MG63 (cell line): ENCODE measurements at places on chromosomes 16 and 17.

- DNase-seq = peak; percentile 75
Observed at GRCh38 chr17:50872710-50873424, 6.7 kb upstream of the TOB1 start.

DNA sequence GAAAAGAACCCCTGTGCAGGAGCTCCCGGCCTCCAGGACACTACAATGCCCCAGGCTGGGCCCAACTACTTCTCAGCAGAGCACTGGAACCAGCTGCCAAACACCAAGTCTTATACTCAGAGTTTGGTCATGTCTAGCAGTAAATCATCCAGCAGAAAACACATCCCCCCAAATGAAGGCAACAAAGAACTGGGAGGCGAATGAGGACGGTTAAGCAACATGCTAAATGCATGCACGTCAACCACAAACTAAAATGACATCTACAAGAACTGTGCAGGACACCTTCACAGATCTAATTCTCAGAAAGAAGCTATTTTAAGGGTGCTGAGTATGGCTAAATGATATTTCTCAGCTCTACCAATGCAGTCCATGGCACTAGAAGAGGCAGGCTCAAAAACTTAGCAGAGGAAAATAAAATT lies 7.6 kb upstream of the IRX5 start:
- no peak for DNase-seq

- DNase-seq = no peak
Observed at GRCh38 chr17:6099492-6099891, 29.3 kb downstream of the WSCD1 start.

GRCh38 chr17:60481604-60482003 lies 44.4 kb downstream of the APPBP2 start:
- DNase-seq = no peak

DNA sequence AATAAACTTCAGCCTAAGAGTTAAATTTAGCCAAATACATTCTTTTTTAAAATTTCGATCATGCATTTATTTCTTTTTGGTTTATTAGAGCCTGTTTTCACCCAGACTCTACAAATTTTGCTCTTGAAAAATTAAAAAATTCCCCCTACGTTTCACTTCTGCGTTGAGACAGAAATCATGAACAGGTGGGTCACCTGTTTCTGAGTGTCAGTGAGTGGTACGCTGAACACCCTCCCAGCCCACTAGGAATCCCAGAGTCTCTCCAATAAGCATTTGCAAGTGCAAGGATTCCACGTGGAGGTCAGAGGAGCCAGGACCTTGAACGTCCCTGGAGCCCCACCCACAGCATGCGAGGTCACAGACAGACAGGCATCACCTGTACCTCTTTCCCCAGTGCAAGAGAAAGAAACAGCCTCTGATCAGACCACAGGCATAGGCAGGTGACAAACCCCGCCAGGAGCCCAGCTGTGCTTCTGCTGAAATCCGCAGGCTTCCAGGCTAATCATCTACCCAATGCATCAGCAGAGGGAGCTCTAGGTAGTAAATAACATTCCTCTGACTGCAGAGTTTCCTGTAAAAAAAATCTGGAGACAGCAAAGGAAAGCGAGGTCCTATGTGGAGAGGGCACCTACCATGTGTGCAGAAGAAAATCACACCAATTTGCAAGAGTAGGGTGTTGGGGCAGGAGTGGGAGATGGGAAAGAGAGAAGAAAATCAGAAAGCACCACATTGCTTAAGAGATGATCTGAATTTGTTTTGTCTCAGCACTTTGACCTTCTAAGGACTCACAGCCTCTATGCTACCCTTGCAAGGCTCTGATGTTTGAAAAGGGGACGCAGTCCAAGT lies 5.9 kb upstream of the XYLT1 start:
- peak; percentile 55 for DNase-seq

DNA sequence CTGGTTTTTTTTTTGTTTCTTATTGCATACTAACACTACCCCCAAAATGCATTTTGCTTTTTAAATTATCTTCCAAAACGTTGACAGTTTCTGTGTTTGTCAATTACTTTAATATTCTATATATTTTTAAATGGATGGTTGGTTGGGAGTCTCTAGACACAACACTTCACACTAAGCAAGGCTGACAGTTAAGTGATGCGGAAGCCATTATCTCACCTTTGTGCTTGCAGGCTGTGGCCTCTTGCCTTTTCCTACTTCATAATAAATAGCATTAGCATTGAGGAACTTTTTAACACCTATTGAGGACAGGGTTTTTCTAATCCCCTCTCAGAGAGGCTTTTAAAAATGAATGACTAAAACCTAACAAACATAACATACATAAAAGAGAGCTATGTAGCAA lies 280.8 kb upstream of the TBX2 start:
- no peak for DNase-seq

GRCh38 chr16:48188449-48189102 lies 32.8 kb upstream of the ABCC12 start:
- no peak for DNase-seq

DNA sequence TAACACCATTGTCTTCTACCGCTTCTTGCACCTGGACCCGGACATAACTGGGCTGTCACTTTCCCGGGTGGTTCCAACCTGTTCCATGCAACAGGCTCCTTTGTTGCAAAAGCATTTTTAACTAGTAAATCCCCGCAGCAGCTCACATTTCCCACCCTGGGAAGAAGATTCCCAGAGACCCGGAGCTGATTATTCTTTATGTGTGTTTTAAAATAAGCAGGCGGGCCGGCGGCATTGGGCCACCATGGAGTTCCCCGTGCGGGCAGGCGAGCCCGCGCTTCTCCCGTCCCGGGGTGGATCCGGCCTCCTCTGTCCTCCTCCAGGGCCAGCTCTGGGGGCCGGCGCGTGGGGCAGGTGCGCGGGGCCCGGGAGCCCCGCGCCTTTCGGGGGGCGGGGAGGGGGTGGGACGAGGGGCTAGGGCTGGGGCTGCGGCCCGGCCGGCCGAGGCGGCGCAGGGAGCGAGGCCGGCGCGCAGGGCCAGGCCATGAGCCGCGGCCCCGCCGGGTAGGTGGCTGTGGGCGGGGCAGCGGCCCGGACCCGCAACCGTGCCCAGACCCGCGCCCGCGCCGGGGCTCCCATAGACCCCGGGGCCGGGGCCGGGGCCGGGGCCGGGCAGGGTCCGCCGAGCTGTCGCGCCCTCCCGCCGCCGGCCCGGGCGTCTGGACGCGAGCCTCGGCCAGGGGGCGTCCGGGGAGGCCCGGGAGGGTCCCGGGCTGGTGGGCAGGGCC lies 1.7 kb downstream of the CRAMP1 start:
- peak; percentile 12 for DNase-seq

GRCh38 chr16:72467157-72467759 lies 295.3 kb upstream of the PMFBP1 start:
- DNase-seq = no peak

DNA sequence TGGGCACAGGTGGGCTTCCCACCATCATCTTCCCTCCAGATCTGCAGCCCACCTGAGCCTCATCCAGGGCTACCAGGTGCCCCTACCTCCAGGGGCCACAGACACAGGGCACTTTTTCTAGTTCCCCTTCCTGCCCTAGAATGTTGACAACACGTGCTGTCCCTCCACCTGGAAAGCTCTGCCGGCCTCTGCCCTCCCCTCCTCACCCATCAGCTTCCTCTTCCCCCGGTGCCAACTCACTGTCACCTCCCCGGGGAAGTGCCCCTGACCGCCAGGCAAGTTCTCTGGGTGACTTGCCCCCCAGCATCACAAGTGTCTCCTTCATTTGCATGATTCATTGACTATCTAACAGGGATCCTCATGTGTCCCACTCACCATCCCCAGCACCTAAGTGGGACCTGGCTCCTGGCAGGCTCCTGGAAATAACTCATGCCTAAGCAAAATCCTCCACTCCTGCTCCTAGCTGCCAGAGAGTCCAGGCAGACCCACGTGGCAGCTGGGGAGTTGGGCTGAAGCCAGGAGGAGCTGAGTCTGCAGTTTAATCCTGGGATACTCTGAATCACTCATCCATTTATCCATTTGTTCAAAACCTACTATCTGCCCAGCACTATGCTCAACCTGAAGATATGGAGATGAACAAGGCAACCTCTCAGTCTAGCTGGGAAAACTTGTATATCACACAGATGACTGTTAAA lies 304.4 kb downstream of the FOXL1 start:
- DNase-seq = peak; percentile 99

DNA sequence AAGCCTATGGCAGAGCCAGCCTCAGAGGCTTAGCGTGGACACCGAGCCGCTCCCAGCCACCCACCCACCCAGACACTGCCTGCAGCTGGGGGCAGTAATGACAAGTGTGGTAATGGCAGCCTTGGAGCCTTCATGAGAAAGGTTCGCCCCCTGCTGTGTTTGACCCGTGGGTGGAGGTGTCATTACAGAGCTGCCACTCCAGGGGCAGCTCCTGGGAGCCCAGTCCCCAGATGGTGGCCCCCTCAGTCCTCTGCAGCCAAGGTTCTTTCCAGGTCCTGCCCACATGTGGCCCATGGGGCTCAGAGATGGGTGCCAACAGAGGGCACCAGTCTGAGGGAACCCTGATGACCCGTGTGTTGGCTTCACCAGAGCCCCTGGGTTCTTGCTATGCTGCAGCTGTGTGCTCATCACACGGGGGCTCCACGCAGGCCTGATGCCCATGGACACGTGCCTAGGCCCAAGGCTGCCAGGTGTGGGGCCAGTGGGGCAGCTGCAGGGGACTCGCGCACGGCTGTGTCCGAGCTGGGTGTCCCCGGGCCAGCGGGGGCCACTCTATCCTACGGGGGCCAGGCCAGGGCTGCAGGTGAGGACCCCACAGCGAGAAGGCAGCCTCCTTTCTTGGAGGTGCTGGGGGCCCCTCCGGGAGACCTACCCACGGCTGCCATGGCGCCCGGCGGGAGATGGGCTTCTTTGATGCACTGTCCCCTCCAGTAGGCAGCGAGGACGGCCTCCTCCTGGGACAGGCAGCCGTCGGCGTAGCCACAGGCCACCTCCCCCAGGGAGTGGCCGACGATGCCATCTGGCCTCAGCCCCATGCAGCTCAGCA lies 8.1 kb downstream of the FASN start:
- no peak for DNase-seq

GRCh38 chr16:27768651-27769272 lies 218.8 kb downstream of the KATNIP start:
- no peak for DNase-seq

DNA sequence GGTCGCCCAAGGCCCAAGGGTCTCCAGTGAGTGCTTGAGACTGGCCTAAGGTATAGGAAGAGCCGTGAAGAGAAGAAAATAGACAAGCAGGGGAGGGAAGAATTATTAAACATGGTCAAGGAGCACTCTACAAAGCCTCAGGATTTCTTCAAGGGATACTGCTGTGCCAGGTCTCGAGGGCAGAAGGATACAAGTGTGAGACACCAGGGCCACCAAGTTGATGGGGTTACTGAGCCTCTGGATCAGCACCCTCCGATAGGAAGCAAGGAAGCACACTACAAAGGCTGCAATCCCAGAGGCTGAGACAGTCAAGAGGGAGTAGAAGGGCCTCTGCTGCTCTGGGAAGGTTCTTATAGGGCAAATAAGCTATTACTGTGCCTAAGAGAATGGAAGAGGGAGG lies 6.5 kb downstream of the SUPT4H1 start:
- DNase-seq = no peak

DNA sequence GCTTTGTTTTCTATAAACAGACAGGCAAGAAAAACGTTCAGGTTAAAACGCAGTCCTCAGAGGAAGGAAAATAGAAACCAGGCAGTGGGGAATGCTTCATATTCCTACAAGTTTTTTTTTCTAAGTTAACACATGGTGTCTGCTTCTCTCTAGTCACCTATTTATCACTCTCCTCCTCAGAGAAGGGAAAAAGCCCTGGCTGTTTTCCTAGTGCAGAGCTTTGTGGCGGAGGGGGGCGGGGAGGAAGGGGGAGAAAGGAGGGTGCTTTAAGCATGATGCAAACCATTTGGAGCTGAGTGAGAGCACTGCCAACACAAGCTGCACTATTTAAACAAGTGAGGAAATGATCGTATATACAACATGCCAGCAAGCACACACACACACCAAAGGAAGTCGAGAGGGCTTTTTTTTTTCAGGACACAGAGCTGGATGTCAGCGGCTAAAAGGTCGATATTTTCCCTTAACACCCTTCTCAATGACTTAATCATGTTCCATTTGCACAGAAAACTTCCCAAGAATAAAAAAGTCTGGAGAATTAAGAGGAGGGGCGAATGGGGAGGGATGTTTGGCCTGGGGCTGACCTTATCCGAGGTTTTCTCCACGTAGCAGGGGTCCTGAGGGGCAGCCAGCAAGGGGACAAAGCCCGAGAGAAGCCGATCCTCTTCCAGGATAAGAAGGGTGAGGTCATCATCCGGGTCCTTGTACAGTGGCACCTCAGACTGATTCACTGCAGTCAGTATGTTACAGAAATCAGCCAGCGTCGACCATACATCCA lies 117.4 kb downstream of the HIC1 start:
- peak; percentile 87 for DNase-seq

- no peak for DNase-seq
Observed at GRCh38 chr17:71658996-71659395, 461.8 kb upstream of the SOX9 start.

- DNase-seq = no peak
Observed at GRCh38 chr16:30458561-30459394, 13.1 kb upstream of the SEPHS2 start.

DNA sequence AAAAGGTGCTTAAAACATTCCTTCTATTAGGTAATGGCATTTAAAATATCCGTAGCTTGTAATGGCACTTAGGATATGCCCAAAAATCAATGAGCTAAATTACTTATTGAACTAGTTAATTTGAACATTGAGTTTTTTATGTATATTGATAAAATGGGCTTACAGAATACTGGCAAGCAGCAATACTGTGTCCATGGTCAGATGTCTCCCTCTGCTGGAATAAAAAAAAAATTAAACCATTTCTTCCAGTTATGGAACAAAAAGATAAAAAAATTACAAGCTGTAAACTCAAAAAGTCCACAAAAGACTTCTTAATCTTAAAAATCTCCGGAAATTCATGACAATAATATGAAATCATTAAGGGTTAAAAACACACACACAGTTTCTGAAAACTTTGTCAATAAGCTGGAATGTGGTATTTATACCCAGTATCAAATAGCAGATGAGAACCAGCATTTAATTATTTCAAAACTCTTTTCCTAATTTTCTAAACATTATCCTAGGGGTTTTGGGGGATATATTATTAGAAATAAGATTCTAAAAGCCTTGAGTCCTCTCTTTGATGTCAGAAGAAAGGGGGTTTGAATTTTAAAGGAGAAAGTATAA lies 21.5 kb upstream of the PSMD7 start:
- no peak for DNase-seq

DNA sequence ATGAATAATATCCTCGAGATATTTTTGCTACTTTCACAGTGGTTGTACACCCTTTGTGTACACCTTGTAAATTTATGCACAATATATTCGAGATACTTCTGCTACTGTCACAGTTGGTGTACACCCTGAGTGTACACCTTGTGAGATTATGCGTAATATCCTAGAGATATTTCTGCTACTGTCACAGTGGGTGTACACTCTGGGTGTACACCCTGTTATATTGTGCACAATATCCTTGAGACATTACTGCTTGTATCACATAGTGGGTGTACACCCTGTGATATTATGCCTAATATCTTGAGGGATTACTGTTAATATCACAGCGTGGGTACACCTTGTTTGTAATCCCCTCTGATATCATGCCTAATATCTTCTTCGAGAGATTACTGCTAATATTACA lies 7.2 kb upstream of the NUDT7 start:
- DNase-seq = no peak
